Amygdala (tissue), 56 donors: ENCODE measurements at places on chromosomes 4 and X.

GRCh38 chrX:40976981-40977380, 108.3 kb upstream of the USP9X start:
- DNase-seq = no peak

- no peak for DNase-seq
Measured at GRCh38 chr4:158201876-158202275, 8.4 kb upstream of the TMEM144 start.

GRCh38 chrX:17860811-17861488, at the start of gene RAI2:
RAI2 (minus strand) TSS chrX:17861298; CDS start chrX:17802010, 59,288 bp downstream.
- DNase-seq = no peak

DNA sequence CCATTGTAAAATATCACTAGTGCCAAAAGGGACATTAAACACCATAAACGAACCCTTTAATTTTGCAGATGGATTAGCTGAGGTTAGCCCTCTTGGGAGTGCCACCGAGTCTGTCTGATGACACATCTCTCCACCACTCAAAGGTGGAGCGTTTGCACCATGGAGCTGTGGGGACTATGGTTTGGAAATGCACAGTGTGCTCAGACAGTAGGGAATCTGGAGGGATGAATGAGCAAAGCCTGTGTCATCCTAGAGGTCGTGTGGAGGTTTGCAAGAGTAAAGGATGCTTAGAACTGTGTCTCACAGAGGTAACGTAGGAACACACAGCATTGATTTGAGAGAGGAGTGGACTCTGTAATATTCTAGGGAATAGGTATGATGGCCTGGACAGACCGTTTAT, 93.7 kb downstream of the CLNK start:
- DNase-seq = no peak

GRCh38 chr4:7524843-7525242, 90.1 kb upstream of the PSAPL1 start:
- DNase-seq = no peak

GRCh38 chr4:151012820-151013219, 2.3 kb downstream of the LRBA start:
- no peak for DNase-seq

GRCh38 chr4:186940476-186940875, 216.8 kb upstream of the FAT1 start:
- no peak for DNase-seq

DNA sequence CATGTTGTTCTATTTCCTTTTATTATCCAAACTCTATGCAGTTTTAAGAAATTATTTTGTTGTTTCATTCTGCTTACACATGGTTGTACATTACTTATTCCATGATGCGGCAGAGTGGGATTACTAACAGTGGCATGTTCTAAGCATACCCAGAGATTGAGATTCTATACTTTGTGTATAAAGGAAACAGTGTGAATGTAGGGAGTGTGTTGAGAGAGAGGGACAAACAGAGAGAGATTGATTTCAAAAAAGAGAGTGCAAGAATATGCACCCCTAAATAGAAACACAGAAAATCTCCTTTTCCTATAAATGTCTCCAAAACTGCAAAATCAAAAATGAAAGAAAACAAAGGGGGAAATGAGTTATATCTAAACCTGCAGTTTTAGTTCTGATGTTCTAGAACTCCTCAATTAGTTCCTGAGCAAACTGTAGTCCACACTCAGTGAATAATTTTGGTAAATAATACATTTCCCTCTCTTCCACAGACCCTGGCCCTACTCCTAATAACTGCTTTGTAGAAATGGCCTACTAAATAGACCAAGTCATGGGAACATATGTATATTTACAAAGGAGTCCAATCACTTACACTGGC, 31.0 kb downstream of the SLC9B1 start:
- no peak for DNase-seq

- DNase-seq = no peak
Measured at GRCh38 chrX:150790021-150790420, 96.8 kb downstream of the MTMR1 start.

GRCh38 chr4:114729068-114729738, 130.6 kb downstream of the UGT8 start:
- DNase-seq = no peak

DNA sequence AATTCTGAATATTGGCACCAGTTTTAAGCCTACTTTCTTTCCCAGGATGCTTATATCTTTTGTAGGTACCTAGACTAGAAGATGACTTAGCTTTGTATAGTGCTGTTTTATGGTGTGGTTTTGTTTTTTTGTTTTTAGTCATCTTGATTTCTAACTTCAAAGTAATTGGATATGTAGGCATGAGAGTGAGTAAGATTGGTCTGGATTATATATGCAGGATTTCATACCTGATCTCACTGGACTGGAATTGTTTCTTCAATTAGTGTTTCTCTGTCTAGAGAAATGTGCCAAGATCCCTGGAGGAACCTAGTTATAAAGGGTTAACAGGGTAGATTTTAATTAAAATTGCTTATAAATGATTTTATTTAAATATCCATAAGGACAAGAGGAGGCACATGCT, 23.1 kb downstream of the NAP1L5 start:
- DNase-seq = no peak

DNA sequence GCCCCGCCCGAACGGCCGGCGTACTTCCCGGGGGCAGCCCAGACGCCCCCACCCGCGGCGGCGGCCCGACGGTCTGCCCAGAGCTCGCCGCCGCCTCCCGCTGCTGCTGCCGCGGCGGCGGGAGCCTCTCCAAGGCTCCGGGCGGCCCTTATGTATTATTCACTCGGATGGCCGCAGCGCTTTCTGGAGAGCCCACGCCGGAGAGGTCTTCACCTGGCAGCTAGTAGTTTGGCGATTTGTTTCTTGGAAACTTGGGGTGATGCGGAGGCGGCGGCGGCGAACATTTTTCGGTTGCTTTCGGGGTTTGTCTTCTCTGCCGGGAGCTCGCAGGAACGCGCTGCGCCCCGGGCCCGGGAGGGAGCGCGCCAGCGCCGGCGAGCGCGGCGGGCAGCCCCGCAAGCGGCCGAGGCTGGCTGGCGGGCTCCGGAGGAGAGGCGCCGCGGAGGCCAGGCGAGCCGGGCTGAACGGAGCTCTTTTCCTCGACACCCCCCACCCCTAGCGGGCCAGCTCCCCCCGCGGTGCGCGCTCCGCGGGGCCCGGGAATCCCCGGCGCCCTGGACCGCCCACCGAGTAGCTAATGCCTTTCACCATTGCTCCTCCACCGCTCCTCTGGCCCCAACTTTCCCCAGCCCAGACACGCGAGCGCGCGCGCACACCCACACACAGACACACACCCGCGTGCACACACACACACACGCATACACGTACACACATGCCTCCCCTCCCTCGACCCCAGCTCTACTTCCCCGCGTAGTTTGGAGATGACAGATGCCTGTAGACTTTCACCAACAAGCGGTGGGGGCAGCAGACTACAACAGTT, 113.5 kb downstream of the DHX15 start:
- peak; percentile 48 for DNase-seq

DNA sequence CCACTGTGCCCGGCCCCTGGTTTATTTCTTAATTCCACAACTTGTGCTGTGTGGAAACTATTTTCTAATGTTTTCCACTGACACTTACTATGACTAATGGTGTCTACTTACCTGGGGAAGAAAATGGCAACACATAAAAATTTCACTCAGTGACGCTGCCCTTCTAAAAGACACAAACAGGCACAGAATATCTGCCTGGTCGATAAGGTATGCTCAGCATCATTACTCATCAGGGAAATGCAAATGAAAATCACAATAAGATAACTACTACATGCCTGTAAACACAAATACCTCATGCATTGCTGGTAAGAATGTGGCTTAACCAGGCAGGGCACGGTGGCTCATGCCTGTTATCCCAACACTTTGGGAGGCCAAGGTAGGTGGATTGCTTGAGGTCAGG, 61.6 kb downstream of the UBE2K start:
- no peak for DNase-seq

- peak; percentile 52 for DNase-seq
Measured at GRCh38 chr4:1684506-1685234, 557 bp upstream of the FAM53A start.

- DNase-seq = no peak
Measured at GRCh38 chr4:25320773-25321172, 8.2 kb downstream of the ZCCHC4 start.

GRCh38 chr4:25081866-25082471, 51.2 kb upstream of the LGI2 start:
- DNase-seq = no peak

GRCh38 chr4:75895744-75896314, 6.4 kb downstream of the PPEF2 start:
- DNase-seq = no peak

DNA sequence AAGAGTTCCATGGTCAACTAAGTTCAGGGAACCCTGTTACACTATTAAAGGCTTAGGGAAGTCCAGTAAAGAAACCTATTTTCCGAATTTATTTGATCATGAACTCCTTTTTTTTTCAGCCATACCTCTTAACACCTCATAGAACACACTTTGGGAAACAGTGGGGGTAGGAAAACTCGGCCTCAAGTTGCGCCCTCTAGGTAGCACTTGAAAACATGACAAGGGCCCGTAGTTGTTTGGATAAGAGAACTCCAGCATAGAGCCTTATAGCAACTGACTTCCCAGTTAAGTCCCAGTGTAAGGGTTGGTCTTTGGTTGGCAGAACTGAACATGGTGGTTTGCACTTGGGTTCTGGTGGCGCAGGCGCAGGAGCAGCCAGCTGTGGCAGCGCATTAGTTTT, 14.4 kb downstream of the OGT start:
- DNase-seq = no peak

DNA sequence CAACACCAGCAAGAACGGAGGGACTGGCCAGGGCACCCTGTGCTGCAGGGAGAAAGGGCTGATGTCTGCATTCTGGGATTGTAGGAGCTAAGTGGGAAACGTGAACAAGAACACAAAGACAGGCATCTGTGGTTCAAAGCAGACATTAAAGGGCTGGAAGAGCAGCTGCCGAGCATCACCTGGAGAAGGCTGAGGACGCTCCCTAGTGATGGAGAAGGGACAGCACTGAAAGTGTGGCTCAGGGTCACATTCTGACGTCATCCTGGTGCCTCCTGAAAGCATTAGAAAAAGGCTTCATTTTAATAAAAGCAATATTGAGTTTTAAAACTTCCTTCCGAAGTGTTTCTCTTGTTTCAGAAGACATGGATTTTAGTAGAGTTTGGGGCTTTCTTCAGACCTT, 62.3 kb downstream of the CLDN22 start:
- DNase-seq = no peak

- DNase-seq = no peak
Measured at GRCh38 chr4:174222266-174222872, 61.1 kb downstream of the FBXO8 start.
